ENCODE measurements at places on chromosomes 6 and 20.

- DNase-seq: peak; percentile 89
Measured at GRCh38 chr6:43477235-43478007, at the start of gene TJAP1. Gene TJAP1, plus strand, starts transcription at chr6:43477570. Its CDS starts 21,432 bp downstream, at chr6:43499002.

DNA sequence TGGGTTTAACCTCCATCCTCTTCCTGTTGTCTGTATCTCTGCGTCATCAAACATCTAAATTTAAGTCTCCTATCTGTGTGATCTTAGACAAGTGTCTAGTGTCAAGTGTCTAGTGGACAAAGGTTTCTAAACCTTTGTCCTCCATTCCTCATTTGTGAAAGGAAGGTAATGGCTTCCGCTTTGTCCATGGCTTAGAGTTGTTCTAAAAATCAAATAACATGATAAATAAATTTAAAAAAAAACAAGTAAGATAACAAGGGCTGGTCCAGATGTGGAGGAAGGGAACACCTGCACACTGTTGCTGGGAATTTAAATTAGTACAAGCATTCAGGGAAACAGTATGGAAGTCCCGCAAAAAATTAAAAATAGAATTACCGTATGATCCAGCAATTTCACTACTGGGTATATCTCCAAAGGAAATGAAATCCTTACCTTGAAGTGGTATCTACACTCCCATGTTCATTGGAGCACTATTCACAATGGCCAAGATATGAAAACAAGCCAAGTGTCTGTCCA is 17.6 kb upstream of the SERPINB1 start:
- DNase-seq: no peak

DNA sequence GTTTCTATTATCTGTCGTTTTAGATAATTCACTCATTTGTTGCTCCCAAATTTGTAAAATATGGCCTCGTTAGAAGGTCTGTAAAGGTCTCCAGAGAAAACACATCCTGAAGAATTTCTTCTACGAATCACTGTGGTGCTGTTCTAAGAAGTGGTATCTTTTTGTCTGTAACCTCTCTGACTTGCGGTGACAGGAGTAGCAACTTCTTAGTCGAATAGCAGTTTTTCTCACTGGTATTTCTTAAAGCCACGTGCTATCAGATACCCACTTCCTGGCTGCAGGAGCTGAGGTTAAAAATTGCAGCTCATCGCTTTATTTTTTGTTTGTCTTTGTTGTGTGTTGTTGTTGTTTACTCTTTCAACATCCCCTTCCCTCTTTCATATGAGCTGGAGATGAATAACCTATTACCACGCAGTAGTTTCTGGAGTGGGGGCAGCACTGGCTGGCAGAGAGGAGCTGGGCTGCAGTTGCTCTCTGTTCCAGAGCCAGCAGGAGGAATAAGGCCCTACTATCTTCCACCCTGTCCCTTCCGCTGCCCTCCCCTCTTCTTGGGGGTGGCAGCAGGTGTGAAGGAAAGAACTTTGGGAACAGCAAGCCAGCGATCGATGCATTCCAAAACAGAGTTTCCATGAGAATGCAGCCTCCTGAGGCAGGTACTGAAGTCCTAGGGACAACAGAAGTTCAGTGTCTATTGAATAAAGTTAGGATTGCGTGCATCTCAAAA is 64.7 kb downstream of the C6orf118 start:
- no peak for DNase-seq

DNA sequence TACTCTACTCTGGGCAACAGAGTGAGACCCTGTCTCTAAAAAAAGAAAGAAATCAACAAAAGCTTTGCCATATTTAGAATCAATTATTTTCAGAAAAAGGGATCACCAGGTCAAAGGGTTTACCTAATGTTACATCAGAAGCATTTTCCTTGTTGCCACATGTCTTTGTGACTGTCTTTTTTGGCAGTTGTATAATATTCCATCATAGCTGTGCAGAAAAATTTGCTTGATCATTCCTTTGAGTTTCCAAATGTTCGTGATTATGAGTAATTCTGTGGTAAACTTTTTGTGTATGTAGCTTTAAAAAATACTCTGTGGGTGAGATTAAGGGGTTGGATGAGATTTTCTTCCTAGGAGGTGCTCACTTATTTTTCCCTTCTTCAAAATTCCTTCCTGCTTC is 26.4 kb downstream of the PNPLA1 start:
- DNase-seq: no peak

DNA sequence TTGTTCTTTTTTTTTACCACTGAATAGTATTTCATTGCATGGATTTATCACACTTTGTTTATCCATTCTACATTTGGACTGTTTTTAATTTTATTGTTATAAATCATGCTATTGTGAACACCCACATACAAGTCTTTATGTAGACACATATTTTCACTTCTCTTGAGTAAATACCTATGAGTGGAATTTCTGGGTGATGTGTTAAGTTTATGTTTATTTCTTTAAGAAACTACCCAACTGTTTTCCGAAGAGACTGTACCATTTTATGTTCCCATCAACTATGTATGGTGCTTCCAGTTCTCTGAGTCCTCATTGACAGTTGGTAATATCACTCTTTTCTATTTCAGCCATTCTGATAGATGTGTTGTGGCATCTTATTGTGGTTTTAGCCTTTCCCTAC is 54.0 kb downstream of the RIN2 start:
- no peak for DNase-seq

GRCh38 chr6:158770533-158771330 is 48.4 kb downstream of the EZR start:
- no peak for DNase-seq

DNA sequence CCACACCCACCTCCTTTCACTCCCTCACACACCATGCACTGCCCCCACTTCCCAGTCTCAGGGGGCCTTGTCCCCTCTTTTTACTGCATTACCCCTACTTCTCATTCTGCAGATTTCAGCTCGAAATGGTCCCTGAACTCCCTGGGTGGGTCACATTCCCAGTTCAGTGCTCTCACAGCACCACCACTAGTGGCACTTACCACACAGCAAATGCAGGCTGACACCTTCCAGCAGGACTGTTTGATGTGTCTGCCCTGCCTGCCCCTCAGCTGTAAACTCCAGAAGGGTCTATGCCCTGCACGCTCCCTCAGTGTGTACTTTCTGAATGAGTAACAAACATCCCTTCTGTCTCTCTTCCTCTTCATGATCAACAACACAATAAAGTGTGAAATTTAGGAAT is 4.0 kb downstream of the DYNLT1 start:
- DNase-seq: no peak

GRCh38 chr6:67883500-67884366 is 751.3 kb upstream of the ADGRB3 start:
- DNase-seq: no peak

- no peak for DNase-seq
Measured at GRCh38 chr6:46014511-46015118, 1.0 kb downstream of the CLIC5 start.

DNA sequence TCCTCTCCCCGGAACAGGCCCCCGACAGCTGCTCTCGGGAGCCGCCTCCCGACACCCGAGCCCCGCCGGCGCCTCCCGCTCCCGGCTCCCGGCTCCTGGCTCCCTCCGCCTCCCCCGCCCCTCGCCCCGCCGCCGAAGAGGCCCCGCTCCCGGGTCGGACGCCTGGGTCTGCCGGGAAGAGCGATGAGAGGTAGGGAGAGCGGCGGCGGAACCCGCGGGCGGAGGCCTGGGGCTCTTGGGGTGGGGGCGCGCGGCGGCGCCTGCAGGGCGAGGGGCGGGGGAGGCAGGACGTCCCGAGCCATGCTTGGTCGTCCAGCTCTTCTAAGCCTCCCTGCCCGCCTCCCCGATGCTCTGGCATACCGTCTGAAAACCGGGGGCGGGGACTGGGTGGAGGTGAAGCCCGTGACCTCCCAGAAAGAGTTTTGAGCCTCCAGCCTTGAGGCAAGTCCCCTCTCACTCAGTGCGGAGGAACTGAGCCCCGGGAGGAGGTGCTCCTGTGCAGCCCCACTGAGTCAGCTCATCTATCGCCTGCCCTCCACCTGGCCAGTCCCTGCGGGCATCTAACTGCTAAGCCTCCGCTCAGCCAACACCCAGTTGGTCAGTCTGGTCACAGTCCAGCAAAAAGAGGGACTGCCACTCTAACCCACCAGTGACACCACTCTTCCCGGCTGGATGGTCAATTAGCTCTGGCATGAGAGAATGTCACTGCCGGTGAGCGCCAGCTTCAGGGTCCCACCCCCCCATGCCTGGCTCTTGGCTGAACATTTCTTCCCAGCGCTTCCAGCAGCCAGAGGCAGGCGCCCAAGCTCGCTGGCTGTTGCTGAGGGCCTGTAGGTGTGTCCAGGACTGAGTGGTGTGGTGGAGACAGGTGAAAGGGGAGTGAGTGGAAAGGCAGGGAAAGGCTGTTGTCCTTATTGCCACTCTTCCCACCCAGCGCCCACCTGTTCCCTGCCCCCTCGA is 482 bp downstream of the DDR1 start:
- DNase-seq: peak; percentile 48

DNA sequence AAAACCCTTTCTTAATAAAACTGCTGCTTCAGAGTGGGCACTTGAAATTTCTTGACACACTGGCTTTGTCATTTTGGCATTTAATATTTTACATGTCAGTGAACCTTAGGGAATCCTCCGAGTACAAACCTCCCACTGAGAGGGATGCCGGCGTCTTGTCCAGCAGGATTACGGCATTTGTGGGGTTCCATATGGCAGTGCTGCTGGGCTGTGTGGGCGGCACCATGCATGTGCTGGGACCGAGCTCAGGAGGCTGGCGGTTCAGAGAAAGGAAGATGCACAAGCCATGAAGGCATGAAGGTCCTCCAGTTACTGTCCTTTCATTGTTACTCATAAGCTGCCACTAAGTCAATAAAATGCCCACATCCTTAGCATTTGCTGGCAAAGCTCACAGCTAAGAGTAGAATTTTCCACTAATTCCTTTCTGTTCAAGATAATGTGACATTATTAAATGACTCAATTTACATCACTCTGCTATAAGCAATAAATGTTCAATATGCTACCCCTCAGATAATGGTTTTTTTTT is 61.4 kb downstream of the LY86 start:
- DNase-seq: no peak

- no peak for DNase-seq
Measured at GRCh38 chr20:15200147-15200565, 862.7 kb upstream of the FLRT3 start.

GRCh38 chr6:12324099-12324498 is 33.9 kb downstream of the EDN1 start:
- peak; percentile 89 for DNase-seq

DNA sequence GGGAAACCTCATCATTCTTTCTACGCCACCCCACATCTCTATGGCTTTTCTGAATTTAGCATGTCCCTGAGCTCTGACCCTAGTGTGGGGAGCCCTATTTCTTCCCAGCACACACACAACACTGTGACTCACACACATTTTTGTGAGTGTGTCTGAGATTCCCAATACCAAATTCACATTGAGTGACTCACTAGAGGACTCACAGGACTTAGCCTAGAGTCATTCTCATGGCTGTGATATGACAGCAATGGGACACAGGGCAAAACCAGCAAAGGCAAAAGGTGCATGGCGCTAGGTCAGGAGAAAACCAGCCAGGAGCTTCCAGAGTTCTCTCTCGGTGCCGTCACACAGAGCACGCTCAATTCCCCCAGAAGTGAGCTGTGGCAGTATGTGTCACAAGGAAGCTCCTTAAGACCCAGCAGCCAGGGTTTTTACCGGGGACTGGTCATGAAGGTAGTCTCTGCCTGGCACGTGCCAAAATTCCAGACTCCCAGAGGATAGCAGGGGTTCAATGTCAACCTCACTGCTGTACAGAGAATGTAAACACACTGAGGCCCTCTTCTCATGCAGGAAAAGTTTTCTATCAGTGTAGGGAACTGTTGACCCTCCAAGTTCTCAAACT is 6.2 kb downstream of the CSTL1 start:
- DNase-seq: peak; percentile 22

DNA sequence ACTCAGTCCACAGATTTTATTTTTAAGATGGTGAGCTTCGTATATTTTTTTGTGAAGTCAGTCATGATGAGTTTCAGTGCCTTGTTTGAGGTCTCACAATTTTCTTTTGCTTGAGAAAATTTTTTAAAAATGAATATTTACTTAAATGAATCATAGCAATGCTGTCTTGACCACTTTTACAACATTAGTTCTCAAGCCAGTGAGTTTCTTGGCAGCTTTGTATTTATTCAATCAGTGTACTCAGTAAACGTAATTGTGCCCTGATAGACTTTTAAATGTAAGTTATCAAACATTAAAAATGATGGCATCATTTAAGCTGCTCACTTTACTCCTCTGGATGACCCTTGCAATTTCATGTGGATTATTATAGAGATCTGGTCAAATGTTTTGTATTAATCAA is 261.4 kb downstream of the KHDC1L start:
- no peak for DNase-seq

- no peak for DNase-seq
Measured at GRCh38 chr6:79782792-79783580, 151.9 kb downstream of the SH3BGRL2 start.

DNA sequence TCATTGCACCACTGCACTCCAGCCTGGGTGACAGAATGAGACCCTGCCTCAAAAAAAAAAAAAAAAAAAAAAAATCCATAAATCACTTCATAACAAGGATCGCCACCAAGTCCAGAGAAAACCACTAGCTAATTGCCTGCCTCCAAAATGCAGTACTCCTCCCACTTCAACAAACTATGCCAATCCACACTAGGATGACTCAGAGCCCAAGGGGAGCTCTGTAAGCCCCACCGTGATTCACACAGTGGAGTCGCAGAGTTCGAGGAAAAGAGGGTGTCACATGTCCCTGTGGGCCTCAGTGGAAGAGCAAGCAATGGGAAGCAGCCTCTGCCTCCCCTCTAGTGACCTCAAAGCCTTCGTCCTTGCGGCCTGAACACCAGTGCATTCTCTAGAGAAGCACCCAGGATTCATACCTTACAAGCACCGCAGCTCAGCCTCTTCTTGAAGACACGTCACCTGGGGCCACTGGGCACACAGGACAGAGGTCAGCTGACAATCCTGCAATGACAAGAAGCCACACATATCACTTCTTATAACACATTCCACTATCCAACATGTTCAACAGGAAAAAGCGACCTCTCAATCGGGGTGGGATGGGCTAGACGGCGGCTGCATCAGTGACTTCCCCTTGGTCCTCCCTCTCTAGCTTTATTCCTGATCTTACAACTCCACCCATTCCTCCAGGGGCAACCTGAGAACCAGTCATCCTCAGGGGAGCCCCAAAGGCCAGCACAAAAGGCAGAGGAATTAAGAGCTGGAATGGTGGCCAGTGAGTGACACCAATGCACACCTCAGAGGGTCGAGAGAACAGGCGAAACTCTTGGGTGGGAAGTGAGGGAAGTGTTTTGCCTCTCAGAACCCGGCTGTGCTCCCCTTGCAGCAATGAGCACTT is 8.9 kb downstream of the SNHG17 start:
- peak; percentile 70 for DNase-seq

- peak; percentile 41 for DNase-seq
Measured at GRCh38 chr6:143806282-143807102, 36.6 kb upstream of the LTV1 start.

DNA sequence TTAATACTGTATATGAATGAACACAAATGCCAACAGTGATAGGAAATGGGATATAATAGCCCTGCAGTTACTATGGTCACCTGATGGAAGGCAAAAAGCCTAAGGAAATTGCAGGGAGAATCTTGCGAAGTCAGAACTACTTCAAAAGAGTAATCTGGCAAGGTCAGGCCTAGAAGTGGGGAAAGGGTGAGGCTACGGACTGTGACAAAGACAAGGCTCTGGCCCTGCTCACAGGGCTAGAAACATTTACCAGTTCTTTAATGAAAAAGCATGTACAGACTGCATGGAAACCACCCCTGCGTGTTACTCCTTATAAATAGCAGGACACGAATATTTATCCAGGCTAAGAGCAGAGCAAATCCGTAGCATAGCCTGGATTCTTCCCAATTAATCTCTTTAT is 52.5 kb upstream of the HECA start:
- DNase-seq: no peak

GRCh38 chr6:8059129-8059528 is 5.1 kb downstream of the BLOC1S5 start:
- no peak for DNase-seq
